ENCODE measurements at places on chromosomes 7 and 10.

- peak; percentile 61 for DNase-seq
These were observed 898.6 kb downstream of the LRMDA start for GRCh38 chr10:76329891-76330575.

GRCh38 chr7:35613150-35613549 lies 81.8 kb downstream of the HERPUD2 start:
- DNase-seq: peak; percentile 8

DNA sequence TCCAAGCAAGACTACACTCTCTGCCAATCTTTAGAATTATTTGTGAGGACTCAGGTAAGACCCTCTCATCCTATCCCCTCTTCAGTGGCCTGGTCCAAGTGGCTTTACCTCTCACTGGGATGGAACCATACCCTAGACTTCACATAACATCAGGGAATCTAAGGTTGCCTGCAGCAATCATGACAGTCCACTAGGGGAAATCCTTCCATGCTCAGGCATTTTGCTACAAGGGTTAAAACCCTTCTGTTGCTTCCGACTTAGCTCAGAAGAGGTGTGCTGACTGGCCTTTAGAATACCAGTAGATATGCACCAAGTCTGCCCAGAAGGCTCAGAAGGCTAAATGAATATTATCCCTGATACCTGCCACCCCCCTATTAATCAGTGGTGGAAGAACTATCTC lies 24.9 kb upstream of the NPS start:
- no peak for DNase-seq

DNA sequence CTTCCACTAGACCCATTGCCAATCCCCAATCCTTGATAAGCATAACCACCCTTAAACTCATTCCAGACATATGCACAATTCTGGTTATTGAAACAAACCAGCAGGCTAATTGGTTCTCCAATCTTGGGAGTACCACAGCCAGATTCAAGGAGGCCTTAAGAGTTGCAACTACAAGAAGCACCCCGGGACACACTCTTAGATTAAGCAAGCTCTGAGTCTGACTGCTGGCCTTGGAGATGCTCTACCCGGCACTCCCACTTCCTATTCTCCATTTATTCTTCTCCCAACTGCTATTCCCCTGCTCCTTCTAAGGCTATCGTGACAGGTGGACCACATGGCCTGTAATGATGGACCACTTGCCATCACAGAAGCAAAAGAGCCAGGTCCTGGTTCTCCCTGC lies 40.3 kb downstream of the CYTH3 start:
- DNase-seq: no peak

DNA sequence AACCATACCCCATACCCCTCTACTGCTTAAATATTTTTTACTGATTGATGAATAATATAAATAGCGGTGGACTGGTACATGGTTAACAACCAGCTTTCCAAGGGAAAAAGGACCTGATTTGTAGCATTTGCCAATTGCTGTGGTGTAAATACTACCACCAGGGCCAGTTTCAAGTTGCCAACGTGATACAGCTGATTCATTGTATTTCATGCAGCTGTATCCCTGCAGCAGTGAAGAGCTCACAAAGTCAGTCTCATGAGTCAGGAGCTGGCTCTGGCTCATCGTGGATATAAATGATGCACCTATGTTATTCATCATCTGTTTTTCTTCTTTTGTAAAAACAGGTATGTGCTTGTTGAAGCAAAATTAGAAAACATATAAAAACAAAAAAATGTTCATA lies 15.2 kb downstream of the CALML5 start:
- no peak for DNase-seq

- peak; percentile 59 for DNase-seq
These were observed 86.6 kb upstream of the AGBL3 start for GRCh38 chr7:134899729-134900128.

DNA sequence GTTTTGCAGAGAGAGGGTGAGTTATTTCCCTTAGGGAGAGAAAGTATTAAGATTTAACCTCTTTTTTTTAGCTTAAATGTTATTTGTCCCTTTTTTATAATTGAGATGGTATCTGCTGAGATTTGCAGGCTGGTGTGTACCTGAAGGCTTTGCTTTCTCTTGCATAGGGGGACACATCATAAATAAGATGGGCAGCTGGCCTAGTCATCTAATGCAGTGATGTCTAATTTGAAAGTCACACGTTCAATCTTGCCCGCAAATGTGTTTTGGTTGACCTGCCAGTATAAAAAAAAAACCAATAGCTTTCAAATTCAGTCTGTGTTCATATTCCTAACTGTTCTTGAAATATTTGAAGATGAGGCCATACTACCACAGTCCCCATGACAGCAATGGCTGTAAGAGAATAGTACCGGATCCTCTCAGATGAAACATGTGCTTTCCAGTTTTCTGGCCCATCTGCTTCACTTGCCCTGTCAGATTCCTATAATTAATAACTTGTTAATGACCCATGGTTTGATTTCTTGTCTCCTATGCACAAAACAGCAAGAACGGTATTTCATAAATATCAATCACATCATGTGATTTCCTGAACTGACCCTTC lies 914.2 kb downstream of the IPMK start:
- no peak for DNase-seq

- no peak for DNase-seq
These were observed 364.7 kb downstream of the RPS24 start for GRCh38 chr10:78398382-78398781.

- no peak for DNase-seq
These were observed 58.7 kb upstream of the GDF10 start for GRCh38 chr10:47241256-47241655.

DNA sequence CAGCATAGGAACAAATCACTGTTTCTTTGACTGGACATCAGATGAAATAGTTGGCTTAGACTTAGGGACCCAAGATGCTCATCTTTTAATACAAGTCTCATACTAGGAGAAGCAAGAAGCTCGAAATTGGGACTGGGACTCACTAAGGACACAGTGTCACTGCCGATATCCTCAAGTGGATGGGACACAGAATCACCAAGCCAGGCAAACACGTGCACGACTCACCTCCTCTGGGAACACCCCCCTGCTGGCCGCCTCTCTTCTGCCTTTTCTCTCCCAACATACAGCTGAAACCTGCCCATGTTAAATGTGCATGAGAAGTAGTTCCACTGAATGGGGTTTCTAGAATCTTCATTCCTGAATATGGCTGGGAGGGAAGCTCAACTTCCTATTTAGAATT lies 106.6 kb upstream of the FAM204A start:
- DNase-seq: no peak

- no peak for DNase-seq
These were observed 3.9 kb downstream of the PPP1R17 start for GRCh38 chr7:31690935-31691334.

DNA sequence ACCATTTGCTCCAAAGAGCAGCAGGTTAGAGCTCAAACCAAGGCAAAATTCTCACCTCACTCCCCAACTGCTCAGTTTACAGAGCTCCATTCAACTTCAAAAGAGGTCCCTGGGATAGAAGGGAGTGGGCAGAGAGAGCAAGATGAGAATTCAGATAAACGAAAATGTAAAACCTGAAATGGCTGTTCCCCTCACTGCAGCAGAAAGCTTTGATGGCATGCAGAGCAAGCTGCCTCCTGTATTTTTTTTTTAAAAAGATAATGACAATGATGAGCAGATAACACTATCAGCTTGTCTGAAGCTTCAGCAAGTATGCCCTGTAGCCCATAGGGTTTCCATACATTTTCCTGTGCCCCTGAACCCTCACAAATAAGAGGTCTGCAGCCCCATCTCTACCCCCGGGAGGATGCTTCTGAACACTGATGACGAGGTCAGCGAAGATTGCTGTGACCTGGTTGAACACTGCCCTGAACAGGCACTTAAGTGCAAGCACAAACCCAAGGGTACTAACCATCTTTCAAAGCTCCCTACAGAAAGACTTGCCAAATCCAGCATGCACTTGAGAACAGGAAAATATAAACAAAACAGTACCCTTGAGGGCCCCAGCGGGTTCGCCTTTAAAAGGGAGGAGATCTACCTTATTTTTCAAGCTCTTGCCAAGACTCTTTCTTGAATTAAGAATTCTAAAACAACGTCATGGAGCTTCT lies 81.3 kb downstream of the GLI3 start:
- DNase-seq: no peak

DNA sequence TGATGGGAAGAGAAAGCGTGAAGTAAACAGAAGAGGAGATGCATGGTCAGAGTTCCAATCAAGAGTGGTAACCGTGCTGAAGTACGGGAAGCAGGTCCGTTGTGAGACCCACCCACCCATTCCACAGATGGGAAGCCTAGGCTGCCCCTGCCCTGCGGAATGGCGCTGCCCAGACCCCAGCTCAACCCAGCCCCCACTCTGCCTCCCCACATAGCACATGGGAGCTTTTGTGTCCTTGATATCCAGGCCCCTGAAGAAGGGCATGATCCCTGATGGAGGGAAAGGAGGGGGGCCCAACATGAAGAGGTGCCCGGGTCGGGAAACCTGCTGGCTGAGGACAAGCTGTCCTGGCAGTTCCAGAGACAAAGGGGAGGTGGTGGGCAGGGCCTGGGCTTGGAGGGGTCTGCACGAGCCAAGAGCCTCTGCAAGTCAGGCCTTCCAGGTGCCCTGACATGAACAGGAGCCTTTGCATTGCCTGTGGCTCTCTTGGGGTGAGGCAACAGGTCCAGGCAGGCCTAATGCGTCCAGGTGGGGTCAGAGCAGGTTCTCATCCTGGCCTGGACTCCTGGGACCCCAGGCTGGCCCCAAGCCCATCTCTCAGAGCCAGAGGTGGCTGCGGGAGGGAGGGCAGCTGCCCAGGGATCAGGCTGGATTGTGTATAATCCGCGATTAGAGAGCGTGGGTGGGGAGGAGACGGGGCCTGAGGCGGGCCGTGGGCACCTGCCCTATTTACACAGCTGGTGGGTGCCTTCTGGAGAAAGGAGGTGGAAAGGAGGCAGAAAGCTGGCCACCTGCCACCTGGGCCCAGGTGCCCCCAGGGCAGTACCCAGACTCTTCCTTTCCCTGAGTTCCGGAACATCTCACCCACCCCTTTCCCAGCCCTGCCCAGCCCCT lies 23.5 kb downstream of the YKT6 start:
- no peak for DNase-seq

DNA sequence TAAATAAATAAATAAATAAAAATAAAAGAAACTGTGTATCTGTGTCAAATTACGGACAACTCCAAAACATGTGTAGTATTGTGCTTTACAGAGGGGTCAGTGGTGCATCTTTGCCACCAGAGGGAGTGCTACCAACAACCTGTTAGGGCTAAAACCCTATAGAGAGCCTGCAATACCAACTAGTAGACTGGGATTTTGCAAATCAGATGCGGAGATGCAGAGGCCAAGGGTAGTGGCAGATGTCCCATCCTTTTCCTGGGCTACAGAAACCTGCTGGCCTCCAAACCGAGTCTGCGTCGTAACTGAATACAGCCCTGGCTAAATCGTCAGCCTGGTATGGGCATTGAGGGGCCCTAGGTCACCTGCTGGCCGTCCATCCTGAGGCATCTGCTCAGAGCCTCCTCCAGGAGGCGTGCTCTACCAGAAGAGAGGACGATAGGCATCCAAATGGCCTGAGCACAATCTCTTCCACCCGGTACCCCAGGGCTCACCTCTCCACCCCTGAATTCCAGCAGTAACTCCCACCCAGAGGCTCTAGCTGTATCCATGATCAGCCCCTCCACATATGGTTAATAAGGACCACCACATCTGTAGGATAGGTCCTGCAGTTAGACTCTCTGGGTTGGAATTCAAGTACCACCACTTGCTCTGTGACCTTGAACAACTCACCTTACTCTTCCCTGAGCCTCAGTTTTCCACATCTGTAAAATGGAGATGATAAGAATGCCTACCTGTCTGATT lies 6.2 kb upstream of the RRP12 start:
- peak; percentile 73 for DNase-seq

- DNase-seq: no peak
These were observed 25.3 kb downstream of the CCDC6 start for GRCh38 chr10:59880971-59881510.

GRCh38 chr7:143258831-143259230 lies 4.4 kb upstream of the GSTK1 start:
- DNase-seq: no peak

DNA sequence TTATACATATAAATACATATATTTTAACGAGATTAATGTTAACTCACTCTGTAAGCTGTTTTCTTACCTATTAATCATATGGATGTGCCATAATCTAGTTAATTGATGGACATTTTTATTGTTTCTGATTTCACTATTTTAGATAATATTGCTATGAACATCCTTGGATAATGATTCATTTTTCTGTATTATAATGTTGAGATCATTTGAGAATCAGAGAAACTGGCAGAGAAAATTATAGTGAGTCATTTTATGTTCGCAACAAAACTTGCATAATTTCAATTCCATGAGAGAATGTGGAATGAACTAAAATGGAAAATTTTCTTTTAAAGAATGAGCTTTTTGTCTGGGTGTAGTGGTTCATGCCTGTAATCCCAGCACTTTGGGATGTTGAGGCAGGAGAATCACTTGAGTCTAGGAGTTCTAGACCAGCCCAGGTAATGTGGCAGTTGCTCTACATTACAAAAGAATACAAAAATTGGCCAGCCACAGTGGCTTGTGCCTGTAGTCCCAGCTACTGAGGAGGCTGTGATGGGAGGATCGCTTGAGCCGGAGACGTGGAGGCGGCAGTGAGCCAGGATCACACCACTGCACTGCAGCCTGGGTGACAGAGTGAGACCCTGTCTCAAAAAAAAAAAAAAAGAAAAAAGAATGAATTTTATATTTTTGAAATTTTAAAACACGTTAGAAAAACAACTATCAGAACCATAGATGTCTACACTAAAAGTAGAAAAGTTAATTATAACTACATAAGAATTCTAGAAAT lies 40.5 kb downstream of the PAPSS2 start:
- DNase-seq: peak; percentile 81

GRCh38 chr10:128065881-128066534 lies 60.2 kb downstream of the MKI67 start:
- DNase-seq: no peak

DNA sequence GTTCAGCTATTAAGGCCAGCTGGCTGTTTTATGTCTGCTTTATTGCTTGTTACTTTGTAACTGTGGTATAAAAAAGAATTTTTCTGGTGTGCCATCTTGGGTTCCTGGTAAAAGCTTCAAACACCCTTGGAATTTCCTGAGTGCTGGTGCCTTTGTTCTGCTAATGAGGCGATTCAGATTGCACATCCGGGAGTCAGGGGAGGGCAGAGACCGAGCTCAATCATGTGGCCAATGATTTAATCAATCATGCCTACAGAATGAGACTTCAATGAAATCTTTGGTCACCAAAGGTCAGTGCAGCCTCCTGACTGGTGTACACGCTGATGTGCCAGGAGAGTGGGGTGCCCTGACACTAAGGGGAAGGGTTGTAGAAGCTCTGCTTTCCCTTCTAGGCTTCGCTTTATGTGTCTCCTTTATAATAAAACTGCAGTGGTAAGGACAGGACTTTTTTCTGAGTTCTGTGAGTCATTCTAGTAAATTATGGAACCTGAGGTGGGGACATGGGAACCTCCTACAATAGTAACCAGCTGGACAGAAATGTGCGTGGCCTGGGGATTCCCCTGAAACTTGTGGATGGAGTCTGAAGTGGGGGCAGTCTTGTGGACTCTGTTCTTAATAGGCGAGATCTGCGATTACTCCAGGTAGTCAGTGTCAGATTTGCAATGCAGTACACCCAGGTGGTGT lies 69.4 kb upstream of the OGDHL start:
- DNase-seq: peak; percentile 45

- DNase-seq: peak; percentile 55
These were observed 98.2 kb downstream of the MAPK8 start for GRCh38 chr10:48404646-48405045.

All from fibroblast of upper back skin (primary cell).